Mesothelial cell of epicardium (in vitro differentiated cells): ENCODE measurements at places on chromosomes 5 and 9. TPM values are rescaled to one million over a fixed set of nuclear protein-coding genes. Genes with fewer than 3 reads are reported as not detected.
A peak's percentile ranks its signal among the peaks of the same experiment; 100 is the strongest.

Gene OCLN
- 36.1 to 37.8 TPM (median 37.0 TPM) in 3 replicates for total RNA-seq

DNA sequence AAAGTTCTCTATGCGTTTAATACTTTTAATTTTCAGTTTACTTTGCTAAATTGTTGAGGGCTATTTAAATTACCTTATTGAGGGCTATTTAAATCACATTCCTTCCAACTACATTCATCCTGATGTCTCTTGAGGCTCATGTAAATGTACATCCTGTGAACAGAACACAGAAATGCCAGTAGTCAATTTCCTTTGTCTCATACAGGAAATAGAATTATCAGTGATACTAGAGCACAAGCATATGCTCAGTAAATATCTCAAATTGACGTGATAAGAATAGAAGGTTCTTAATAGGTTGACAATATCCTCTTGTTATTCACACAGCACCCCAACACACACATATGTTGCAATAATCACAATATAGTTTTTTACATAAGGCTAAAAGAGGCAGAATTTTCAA, 449.0 kb downstream of the CYLC2 start:
- H3K4me3 ChIP-seq: no peak overlapping the region
- H3K27ac ChIP-seq: no peak overlapping the region
- H3K36me3 ChIP-seq: no peaks in the 10 kb centered on the region
- DNase-seq: no peak
- H3K27me3 ChIP-seq: no peaks in the 10 kb centered on the region

DNA sequence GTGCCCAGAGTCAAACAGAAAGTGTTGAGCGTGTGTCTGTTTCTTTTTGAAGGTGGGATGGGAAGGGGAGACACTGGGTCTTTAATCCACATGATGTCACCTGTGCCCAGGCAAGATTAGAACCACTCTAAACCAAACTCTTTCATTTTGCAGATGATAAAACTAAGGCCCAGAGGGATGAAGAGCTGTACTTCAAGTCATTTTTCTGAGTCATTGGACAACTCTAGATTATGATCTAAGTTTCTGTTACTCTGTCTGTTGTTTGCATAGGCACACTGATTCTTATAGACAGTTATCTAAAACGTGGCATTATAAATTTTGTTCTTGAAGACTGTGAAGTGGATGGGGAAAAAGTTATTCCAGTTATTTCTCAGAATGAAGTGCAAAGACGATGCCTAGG, 48.8 kb downstream of the MAST4 start:
- no peak overlapping the region for H3K4me3 ChIP-seq
- H3K36me3 ChIP-seq: no peaks in the 10 kb centered on the region
- no peak for DNase-seq
- no peaks in the 10 kb centered on the region for H3K27me3 ChIP-seq
- no peak overlapping the region for H3K27ac ChIP-seq

DNA sequence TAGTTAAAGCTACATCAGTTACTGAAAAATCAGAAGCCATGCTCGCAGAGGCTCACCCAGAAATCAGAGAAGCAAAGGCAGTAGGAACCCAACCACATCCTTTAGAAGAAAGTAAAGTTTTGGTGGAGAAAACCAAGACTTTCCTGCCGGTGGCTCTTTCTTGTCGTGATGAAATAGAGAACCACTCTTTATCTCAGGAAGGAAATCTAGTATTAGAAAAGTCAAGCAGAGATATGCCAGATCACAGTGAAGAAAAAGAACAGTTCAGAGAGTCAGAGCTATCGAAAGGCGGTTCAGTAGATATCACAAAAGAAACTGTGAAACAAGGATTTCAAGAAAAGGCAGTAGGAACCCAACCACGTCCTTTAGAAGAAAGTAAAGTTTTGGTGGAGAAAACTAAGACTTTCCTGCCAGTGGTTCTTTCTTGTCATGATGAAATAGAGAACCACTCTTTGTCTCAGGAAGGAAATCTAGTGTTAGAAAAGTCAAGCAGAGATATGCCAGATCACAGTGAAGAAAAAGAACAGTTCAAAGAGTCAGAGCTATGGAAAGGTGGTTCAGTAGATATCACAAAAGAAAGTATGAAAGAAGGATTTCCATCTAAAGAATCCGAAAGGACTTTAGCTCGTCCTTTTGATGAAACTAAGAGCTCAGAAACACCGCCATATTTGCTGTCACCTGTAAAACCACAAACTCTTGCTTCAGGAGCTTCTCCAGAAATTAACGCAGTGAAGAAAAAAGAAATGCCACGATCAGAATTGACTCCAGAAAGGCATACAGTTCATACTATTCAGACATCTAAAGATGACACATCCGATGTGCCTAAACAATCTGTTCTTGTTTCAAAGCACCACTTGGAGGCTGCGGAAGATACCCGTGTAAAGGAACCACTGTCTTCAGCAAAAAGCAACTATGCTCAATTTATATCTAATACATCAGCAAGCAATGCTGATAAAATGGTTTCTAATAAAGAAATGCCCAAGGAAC, 47.2 kb downstream of the CMYA5 start:
- no peak for DNase-seq
- H3K4me1 ChIP-seq: peaks cover 5% of the 10 kb centered on the region
- H3K27ac ChIP-seq: no peak overlapping the region
- no peaks in the 10 kb centered on the region for H3K36me3 ChIP-seq
- peaks cover 64% of the 10 kb centered on the region for H3K27me3 ChIP-seq

GRCh38 chr5:179869641-179870402, 11.2 kb upstream of the MRNIP start:
- H3K36me3 ChIP-seq: peaks cover 20% of the 10 kb centered on the region
- H3K27ac ChIP-seq: no peak overlapping the region
- H3K27me3 ChIP-seq: no peaks in the 10 kb centered on the region
- no peaks in the 10 kb centered on the region for H3K4me1 ChIP-seq
- no peak for DNase-seq
- no peak overlapping the region for H3K4me3 ChIP-seq

Gene MARCHF11
- total RNA-seq: not detected in 3 replicates

DNA sequence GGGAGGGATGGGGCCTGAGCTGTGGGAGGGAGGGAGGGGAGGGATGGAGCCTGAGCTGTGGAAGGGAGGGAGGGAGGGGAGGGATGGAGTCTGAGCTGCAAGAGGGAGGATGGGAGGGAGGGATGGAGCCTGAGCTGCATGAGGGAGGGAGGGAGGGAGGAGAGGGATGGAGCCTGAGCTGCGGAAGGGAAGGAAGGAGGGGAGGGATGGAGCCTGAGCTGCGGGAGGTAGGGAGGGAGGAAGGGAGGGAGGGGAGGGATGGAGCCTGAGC, 124.0 kb upstream of the ERCC6L2 start:
- no peaks in the 10 kb centered on the region for H3K36me3 ChIP-seq
- peaks cover 25% of the 10 kb centered on the region for H3K4me1 ChIP-seq
- no peak overlapping the region for H3K27ac ChIP-seq
- DNase-seq: no peak

- DNase-seq: no peak
- peaks cover 5% of the 10 kb centered on the region for H3K36me3 ChIP-seq
- peak overlapping the region; percentile 84 for H3K4me3 ChIP-seq
- H3K4me1 ChIP-seq: peaks cover 13% of the 10 kb centered on the region
- no peaks in the 10 kb centered on the region for H3K27me3 ChIP-seq
Observed at GRCh38 chr9:128921881-128922763, 1.3 kb downstream of the PHYHD1 start.

Gene SPINK5
- 19.8 to 20.8 TPM (median 19.8 TPM) in 3 replicates for total RNA-seq

- no peak for DNase-seq
- H3K4me3 ChIP-seq: no peak overlapping the region
- no peak overlapping the region for H3K27ac ChIP-seq
- peaks cover 18% of the 10 kb centered on the region for H3K4me1 ChIP-seq
Observed at GRCh38 chr5:133370036-133370831, 242.1 kb downstream of the FSTL4 start.

GRCh38 chr9:37801959-37802711, 1.5 kb downstream of the DCAF10 start:
- DNase-seq: no peak
- H3K27ac ChIP-seq: peak overlapping the region; percentile 84
- H3K27me3 ChIP-seq: no peaks in the 10 kb centered on the region
- H3K4me3 ChIP-seq: peak overlapping the region; percentile 95
- peaks cover 28% of the 10 kb centered on the region for H3K4me1 ChIP-seq
- H3K36me3 ChIP-seq: peaks cover 6% of the 10 kb centered on the region

- no peaks in the 10 kb centered on the region for H3K4me1 ChIP-seq
- peaks cover 12% of the 10 kb centered on the region for H3K36me3 ChIP-seq
- no peaks in the 10 kb centered on the region for H3K27me3 ChIP-seq
Observed at GRCh38 chr5:1474866-1475543, 29.8 kb upstream of the SLC6A3 start.

DNA sequence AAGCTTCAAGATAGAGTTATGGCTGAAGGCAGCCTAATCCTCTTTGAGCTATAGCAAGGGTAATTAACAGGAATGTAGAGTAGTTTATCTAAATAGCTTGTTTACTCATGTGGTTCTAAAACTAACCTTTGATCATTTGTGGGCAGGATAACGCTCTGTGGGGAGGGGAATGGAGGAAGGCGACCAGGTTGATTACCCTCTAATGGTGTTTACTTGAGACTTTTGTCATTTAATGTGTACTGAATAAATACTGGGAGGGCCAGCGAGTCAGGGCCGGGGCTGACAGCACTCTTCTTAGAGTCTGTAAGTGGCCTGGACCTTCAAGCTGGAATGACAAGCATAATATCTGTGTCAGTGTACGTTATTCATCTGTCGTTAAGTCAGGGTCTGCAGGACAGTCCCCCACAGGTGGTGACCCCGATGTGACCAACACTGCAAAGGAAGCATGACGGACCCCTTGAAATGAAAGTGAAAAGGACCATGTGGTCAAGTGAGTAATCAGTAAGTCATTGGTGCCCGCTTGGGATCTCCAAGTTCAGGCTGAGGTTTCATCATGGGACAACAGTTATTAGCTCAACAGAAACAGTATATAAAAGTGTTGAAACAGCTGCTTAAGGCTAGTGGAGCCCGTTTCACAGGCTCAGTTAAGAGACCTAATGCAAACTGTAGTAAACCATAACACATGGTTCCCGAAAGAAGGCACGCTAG, 162.6 kb downstream of the CPLANE1 start:
- H3K27ac ChIP-seq: no peak overlapping the region
- H3K36me3 ChIP-seq: peaks cover 70% of the 10 kb centered on the region
- no peaks in the 10 kb centered on the region for H3K27me3 ChIP-seq
- no peak overlapping the region for H3K4me3 ChIP-seq
- no peak for DNase-seq
- H3K4me1 ChIP-seq: no peaks in the 10 kb centered on the region

- H3K4me1 ChIP-seq: no peaks in the 10 kb centered on the region
- no peaks in the 10 kb centered on the region for H3K27me3 ChIP-seq
- no peak for DNase-seq
- no peaks in the 10 kb centered on the region for H3K36me3 ChIP-seq
Observed at GRCh38 chr5:44568519-44568918, 179.3 kb upstream of the FGF10 start.

DNA sequence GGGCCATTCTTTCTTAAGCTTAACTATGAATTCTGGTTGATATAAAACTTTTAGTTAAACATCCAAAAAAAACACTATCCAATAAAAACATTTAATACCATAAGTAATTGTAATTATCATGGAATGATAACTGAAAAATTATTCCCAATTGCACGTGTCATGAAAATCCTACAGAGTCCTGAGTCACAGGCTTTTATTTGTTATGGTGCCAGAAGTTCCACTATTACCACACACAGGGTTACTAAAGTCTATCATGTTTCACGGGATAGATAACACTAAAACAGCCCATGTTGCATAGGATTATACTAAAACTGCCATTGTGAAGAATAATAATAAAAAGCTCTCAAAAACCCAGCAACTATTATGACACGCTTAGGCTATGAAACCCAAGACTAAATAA, 1381.8 kb downstream of the EFNA5 start:
- H3K27ac ChIP-seq: no peak overlapping the region
- no peaks in the 10 kb centered on the region for H3K4me1 ChIP-seq
- no peak for DNase-seq
- no peak overlapping the region for H3K4me3 ChIP-seq

Gene CDKN2B
- 40.3 to 47.6 TPM (median 45.2 TPM) in 3 replicates for total RNA-seq

DNA sequence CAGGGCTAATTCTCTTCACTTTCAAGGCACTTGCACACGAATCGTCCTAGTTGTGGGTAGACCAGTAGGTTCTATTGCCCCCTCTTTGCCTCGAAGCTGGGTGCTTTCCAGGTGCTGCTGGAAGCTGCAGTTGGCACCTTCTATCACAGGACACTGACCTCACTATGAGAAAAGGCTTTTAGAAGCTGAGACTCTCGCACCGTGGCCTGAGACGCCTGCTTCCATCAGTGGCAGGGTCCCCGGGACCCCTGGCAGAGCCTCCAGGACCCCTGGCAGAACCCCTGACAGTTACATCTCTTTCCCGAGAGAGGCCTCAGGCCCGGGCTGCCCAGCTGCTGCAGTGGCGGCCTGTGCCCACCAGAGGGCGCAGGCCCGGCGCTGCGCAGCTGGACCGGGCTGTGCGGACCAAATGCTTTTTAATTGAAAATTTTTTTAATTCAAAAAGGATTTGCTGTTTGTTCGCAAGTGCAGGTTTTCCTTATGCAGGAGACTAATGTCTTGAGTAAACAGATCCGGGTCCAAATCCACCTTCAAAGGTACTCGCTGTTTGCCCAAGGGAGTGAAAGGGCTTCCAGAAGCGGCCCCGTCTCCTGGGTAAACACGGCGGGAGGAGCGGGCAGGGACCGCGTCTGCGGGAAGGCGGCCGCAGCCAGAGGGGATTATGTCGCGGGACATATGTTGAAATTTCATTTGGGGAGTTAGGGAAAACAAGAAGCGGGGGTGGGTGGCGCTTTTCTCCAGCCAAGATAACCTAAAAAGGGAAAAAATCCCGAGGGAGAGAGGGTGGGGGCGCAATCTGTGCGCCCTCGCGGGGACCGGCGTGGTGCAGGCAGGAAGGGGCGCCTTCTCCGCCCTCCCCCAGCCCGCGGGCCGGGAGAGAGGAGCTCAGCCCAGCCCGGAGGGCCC, 114.5 kb upstream of the LMX1B start:
- H3K4me1 ChIP-seq: peaks cover 11% of the 10 kb centered on the region
- peaks cover 17% of the 10 kb centered on the region for H3K27me3 ChIP-seq
- H3K27ac ChIP-seq: no peak overlapping the region
- no peak for DNase-seq
- H3K36me3 ChIP-seq: no peaks in the 10 kb centered on the region
- peak overlapping the region; percentile 69 for H3K4me3 ChIP-seq

GRCh38 chr5:123083298-123083697, 5.7 kb upstream of the PRDM6 start:
- no peak overlapping the region for H3K27ac ChIP-seq
- H3K4me1 ChIP-seq: peaks cover 30% of the 10 kb centered on the region
- DNase-seq: no peak
- H3K4me3 ChIP-seq: no peak overlapping the region
- H3K36me3 ChIP-seq: no peaks in the 10 kb centered on the region

Gene NRG2
- 2.0 to 2.8 TPM (median 2.0 TPM) in 3 replicates for total RNA-seq

- H3K27ac ChIP-seq: no peak overlapping the region
- H3K27me3 ChIP-seq: no peaks in the 10 kb centered on the region
- H3K4me3 ChIP-seq: no peak overlapping the region
- no peak for DNase-seq
- peaks cover 10% of the 10 kb centered on the region for H3K4me1 ChIP-seq
Observed at GRCh38 chr5:103620851-103621547, 58.4 kb upstream of the NUDT12 start.

DNA sequence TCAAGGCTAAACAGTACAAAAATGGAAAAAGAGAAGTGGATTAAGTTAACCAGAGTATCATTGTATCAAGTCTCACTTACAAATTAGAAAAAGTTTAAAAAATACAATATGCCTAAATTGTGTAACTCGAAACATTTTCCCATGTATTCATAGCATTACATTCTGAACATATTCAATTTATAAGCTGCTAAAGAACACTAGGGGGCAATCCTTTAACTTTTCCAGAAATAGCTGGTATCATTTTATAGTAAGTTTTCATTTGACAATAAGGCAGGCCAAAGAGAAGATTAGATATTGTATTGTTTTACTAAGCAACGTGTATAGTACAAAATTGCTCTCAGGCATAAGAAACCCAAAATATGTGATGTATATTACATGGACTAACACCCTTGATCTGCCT, 234.6 kb downstream of the ADGRV1 start:
- H3K27me3 ChIP-seq: no peaks in the 10 kb centered on the region
- no peak overlapping the region for H3K27ac ChIP-seq
- no peaks in the 10 kb centered on the region for H3K4me1 ChIP-seq
- H3K36me3 ChIP-seq: peaks cover 17% of the 10 kb centered on the region
- no peak for DNase-seq

Gene GZMA
- total RNA-seq: not detected in 3 replicates

Gene STRBP
- 65.9 to 67.1 TPM (median 66.9 TPM) in 3 replicates for total RNA-seq
